ENCODE measurements at places on chromosomes 6 and 20.

DNA sequence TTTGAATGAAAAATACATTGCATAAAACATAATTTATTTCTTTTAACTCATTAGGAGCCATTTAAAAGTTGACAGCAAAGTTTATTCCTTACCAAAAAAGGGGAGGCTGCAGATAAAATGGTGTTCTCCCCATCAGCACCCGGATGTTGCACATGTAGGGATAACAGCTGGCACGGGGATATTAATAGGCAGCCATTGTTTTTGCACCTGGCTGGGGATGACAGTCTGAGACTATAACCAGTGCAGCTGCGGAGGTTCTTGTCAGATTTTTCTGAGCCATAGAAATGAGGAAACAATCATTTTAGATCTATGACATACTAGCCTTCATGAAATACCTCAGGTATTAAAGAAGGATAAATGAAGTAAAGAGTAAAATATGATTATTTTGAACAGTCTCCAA, 20.1 kb upstream of the HECA start:
- peak; percentile 73 for DNase-seq

DNA sequence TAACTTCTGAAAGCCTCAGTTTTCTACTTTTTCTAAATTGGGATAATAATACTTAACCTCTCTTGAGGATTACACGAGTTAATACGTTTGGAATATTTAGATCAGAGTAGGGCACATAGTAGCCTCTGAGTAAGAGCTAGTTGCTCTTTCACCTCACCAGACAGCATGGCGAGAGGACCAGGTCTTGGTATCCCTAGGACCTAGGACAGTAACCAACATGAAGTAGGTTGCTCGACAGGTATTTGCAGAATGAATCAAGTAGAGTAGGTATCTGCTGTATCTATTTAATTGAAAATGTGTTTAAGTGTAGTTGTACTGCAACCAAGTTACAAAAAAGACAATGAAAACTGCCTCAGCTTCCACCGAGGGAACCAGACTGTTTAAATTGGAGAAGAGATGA, 1.4 kb downstream of the CDC5L start:
- no peak for DNase-seq

- no peak for DNase-seq
Observed at GRCh38 chr6:22442826-22443225, 126.5 kb upstream of the HDGFL1 start.

DNA sequence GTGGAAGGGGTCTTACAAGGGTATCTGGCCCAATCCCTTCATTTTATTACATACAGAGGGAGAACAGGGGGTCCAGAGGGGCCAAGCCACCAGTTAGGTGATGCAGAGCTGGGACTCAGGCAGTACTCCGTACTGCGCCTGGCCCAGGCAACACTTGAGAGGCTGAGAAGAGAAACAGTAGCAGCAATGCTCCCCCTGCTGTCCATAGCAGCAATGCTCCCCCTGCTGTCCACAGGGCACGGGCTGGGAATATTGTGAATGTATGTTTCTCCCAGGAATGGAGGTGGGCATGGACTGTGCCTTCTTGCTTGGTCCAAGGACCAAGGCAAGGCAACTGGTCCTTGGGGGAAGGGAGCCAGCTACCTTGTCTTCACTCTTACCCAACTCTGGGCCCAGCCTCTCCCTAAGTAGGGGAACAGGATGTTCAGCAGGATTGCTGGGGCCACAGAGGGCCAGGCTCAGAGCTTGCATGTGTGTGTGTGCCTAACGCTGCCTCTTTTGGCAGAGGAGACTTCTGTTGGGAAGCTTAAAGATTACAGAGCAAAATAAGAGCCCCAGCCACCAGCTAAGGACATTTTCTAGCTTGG, 14.8 kb upstream of the FAM83C start:
- DNase-seq, result peak; percentile 67

- DNase-seq, result no peak
Observed at GRCh38 chr6:147700436-147701209, 192.1 kb downstream of the SAMD5 start.

DNA sequence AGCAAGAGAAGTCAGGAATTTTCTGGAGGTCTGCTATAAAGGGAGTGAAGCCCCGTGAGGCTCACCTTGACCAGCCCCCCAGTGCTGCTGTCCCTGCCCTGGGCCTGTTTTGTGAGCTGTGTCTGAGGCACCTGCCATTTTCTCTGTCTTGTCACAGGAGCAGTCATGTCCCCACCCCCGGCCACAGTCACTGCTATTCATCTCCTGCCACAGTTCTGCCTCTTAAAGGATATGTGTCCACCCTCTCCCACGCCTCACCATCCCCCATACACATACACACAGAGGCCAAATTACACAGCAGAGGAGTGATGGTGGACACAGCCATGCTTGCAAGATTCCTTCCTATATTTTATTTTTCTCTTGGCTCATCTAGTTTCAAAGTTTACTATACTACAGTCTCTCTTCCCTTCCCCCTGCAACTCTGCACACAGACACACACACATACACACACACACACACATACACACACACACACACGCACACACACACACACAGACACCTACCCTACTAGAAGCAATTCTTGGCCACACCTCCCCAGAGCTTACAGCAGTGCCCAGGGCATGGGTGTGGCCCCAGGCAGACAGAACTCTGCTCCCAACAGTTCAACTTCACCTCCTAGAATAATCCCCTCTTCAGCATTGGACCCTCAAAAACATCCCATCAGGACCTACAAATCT, 68.7 kb upstream of the TAB2 start:
- no peak for DNase-seq

DNA sequence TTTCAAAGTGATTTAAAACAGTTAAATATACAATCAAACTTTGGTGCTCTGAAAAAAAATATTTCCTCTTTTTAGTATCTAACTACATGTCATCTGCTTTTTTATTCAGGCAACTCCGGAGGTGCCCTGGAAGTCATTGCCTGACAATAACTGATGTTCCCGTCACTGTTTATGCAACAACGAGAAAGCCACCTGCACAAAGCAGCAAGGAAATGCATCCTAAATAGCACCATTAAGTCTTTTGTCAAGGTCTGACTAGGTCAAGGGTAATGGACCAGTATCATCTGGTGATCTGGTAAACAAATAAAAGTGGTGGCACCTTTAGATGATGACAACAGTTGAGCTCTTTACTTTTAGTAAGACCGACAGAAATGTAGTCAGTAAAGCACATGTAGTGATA, 13.2 kb downstream of the FAM229B start:
- DNase-seq, result no peak

DNA sequence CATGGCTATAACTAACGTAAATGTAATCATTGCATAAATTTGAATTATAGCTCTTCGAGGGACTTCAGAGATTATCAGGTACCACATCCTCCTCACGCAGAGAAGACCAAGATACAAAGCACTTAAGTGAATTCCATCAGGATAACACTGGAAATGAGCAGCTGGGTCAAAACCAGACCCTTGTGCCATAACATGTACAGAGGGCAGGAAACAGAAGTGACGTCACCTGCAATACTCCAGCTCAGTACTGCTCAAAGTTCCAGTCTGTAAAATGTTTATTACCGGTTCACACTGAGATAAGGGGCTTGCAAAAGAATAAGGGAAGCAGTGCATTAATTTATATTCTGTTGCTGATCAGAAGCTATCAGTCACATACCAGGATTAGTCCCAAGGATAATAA, 45.8 kb downstream of the RGS17 start:
- no peak for DNase-seq

GRCh38 chr6:134437376-134437775, 119.5 kb upstream of the SGK1 start:
- no peak for DNase-seq

DNA sequence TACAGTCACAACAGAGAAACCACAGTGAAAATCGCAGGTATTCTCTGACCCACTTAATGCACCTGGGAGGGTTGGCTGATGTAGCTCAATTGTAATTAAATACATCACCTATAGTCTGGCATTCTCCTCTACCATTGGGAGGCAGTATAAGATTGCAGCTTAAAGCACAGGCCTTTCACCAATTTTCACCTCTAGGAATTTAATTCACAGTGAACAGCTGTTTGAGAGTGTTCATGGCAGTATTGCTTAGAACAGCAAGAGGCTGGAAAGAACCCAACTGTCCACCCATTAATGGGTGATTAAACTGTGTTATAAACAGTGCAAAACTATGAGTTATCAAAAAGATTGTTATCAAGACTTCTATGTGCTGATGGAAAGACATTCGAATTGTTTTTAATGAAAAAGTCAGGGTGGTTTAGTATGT, 2.0 kb downstream of the EDEM2 start:
- peak; percentile 64 for DNase-seq

DNA sequence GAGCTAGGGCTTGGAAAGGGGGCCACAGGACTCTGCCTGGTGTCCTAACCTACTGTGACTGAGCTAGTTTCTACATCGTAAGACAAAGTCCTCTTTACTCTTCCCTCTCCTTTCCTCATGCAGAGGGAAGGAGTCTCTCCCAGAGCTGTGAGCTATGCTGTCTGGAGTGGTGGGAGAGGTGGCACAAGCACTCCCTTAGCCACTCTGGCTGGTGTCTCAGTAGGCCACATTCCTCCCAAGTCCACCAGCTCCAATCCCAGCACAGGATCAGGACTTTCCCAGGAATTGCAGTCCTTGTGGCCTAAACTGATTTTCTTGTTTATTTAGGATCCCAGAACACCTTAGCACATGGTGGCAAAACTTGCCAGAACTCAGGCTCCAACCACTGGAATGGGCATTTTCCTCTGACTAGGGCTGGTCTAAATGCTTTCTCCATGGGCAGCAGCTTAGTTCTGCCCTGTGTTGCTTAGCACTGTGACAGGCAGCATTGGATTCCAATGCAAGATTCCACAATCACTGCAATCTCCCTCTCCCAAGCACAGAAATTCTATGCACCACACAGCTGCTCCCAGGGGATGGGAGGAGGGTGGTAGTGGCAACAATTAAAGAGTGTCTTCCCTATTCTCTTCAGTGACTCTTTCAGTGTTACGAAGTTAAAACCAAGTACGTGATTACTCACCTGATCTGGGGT, 733.3 kb downstream of the HACE1 start:
- DNase-seq, result no peak

DNA sequence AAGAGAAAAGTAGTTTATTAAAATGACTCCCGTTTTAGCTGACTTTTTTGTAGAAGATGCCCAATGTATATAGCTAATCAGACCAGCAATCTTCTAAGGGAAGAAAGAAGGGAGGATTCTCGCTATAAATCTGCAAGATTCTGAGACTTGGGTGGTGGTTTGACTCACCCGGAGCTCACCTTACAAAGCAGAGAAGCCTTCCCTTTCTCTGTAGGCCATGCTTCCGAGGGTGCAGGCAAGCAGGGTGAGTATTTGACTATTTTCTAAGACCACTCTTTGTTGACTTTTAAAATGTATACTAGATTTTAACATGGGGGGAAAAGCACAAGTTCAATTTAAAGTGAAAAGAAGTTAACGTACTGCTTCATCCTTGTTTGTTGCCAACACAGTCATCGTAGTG, 2.7 kb downstream of the OLIG3 start:
- no peak for DNase-seq

DNA sequence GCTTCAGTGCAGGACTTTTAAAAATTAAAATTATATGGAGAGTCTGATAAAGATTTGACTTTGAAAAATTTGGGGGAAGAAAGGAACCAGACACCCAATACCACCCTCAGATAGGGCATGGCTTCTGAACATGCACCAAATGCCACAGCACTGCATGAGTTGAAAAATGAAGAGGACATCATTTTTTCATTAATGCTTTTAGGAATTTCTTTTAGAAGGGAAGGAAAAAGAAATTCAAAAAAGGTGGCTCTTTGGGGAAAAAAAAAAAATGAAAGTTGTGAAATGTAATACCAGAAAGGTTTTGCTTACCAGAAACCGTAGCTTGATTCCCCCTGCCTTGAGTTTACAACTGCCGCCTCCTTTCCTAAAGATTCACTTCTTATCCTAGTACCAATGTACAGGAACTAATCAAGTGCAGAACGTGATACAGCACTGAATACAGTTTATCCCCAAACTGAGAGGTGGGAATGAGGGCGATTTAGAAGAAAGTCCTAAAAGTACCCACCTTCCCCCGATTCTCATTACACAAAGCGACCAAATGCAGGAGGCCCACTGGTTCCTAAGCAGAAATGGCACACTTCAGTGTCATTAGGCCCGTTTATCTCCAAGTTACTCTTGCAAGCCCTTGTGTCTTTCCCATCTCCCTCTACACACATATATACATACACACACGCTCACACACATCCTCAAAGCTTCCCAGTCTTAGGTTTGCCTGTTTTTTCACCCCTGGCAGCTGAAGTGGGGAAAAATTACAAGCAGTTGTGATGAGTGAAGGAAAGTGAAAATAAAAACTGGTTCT, 2.8 kb downstream of the PPP1R10 start:
- peak; percentile 40 for DNase-seq

GRCh38 chr20:37598575-37599342, 71.1 kb upstream of the BLCAP start:
- no peak for DNase-seq

DNA sequence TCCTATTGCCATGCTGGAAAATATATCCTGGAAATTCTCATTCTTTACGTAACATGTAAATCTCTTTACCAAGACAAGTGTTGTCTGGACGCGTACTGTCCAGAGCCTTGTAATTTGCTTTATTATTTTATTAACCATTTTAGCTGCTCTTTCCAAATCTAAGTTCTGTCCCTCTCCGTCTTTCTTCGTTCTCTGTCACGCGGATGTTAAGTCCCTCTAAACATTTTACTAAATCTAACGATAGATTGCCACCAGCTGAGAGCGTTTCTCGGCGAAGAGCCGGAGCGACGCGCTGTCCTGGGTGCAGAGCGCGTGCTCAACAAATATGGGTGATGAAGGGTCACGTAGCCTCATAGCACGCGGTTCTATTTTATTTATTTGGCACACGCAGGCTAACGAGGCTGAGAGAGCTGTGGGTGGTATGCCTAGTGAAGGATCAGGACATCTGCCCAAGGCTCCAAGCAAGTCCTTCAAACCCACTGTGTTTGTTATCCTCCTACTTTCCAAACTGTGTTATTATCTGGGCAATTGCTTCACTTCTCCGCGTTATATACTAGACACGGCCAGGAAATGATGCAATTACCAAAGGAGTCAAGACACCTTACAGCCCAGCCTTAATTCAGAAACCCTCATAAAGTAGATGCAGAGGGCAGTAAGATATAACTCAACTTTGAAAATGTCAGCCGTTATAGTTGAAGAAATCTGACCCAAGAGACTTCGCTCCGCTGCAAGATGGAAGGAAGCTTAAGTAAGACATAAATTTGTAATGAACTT, 10.0 kb upstream of the NCOA7 start:
- DNase-seq, result peak; percentile 80

GRCh38 chr6:141354191-141354955, 778.4 kb upstream of the GJE1 start:
- no peak for DNase-seq

- no peak for DNase-seq
Observed at GRCh38 chr6:114471450-114471849, 128.6 kb upstream of the HS3ST5 start.

- DNase-seq, result no peak
Observed at GRCh38 chr6:37696841-37697662, 631 bp downstream of the MDGA1 start.

Data from SK-N-DZ (cell line).